Left renal cortex interstitium (tissue), 4 donors: ENCODE measurements at places on chromosomes 13 and 19. TPM values are rescaled to one million over a fixed set of nuclear protein-coding genes. Genes with fewer than 3 reads are reported as not detected.

GRCh38 chr13:94351292-94351990, 128.0 kb downstream of the DCT start:
- DNase-seq = no peak

Gene UGGT2
- 41.5 TPM for polyA plus RNA-seq

Gene ANGPTL4
- 4.9 TPM for polyA plus RNA-seq

GRCh38 chr13:42549552-42549936, 24.4 kb upstream of the TNFSF11 start:
- DNase-seq = no peak

DNA sequence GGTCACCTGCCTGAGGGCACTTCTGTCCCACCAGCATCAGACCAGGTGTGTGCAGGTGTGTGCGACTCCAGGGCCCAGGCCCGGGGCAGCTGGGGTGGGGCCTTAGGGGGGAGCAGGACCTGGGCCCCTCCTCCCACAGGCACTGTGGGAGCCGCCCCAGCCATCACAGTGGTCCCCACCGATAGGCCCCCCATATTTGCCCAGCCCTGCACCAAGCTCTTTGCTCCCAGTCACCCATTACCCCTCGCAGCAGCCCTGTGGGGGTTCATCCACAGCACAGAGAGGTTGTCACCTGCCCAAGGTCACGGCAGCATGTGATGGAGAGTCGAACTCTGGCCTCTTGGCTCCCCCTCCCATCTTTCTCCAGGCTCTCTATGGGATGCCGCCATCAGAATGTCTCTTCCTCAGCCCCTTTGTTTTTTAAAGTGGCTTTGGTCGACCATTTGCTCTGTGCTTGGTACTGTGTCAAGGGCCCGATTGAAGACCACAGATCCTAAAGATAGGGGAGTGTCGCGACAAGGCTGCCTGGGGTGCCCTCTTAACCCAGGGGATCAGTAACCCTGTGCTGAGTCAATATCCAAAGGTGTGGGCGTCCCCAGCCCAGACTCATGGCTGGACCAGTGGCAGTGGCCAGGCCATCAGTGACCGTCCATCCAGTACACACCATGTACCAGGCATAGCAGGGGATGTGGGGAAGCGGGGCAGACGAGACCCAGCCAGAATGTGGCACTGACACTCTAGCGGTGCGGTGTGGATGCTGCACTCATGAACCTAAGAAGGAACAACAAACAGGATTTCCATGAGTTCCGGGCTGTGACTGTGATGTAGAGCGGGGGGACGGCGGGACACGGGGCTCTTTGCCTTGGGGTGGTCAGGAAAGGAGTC, 28.3 kb upstream of the NCCRP1 start:
- no peak for DNase-seq

DNA sequence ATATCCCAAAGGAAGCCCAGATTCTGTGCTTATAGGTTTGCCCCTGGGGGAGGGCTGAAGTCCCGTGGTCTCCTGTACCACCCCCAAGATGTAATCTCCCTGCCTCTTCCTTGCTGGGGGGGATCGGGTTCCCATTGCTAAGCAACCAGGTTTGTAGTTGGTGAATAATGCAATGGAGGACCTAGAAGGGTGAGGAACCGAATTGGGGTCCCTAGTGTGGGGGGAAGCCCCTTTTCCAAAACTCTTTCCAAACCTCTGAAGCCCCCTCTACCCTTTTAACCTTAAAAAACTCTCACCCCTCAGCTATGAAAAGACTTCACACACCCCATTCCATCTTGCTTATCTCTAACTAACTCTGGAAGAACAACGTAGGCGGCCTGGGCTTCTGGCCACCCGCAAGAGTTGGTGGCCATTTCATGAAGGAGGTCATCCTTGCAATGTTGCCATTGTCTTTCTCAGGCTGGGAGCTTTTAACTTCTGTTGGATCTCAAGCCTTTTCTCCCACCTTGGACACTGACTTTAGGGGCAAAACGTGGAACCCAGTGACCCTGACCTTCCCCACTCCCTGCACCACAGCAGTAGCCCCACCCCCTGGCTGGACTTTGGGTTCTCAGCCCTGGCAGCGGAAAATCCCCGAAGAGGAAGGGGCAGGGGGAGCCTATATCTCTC, 661 bp downstream of the PALM3 start:
- DNase-seq = no peak

DNA sequence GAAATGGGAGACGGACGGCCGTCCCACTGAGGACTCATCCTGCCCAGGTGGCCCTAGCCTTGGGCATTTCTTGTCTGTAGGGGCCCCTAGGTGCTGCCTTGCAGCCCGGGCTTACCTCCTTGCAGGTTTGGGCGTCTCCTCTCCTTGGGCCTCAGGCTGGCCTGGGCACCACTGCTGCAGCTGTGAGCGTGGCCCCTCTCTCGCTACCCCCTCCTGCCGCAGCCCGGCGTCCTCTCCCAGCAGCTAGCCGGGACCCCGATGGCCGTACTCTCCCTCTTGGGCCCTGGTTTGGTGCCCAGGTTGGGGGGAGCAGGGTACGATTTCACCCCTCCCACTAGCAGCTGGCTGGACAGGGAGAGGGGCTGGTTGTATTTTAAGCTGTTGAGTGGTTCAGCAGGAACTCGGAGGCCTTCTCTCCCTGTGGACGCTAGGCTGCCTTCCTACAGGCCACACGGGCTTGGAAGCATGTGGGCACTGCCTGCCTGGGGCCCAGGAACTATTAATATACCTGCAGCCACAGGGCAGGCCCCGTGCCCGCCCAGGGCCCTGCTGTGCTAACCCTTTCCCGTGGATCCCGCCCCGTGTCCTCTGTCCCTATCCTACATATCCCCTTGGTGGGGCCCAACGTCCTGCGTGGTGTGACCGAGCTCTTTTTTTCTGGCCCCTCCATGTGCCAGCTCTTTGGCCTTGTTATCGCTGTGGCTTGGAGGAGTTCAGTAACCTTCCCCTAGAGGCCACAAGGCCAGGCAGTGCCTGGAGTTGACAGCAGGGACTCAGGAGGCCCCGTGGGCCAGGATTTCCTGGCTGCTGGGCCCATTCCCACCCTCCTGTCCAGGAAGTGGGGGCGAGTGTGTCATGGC, 11.7 kb downstream of the NDUFB7 start:
- no peak for DNase-seq

GRCh38 chr13:80695841-80696240, 354.9 kb upstream of the SPRY2 start:
- no peak for DNase-seq
